ENCODE measurements at places on chromosomes 4 and X.
A peak's percentile ranks its signal among the peaks of the same experiment; 100 is the strongest.

GRCh38 chr4:152165146-152165545 lies 370.7 kb downstream of the FBXW7 start:
- DNase-seq: no peak

- peak; percentile 47 for DNase-seq
These were observed 52.7 kb upstream of the ZCCHC13 start for GRCh38 chrX:74251006-74251930.

GRCh38 chrX:25015486-25016360 lies at the start of gene ARX:
TSS of gene ARX (minus strand) at chrX:25015965. CDS start at chrX:25015737, 228 bp downstream.
- DNase-seq: no peak

DNA sequence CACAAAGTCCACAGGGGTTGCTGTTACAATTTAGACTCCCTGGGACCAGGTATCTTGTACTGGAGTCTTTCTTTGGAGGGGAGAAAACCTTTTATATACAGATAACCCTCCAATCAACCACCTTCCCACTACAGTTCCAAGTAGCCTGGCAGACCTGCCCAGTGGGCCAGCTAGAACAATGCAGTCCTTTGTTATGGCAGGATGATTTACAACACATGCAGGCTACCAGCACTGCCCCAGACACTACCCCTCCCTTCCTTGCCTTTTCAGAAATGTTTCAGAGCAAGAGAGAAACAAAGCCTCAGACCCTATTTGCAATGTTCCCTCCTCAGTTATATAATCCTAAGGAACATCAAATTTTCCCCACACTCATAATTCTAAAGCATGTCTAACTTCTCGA lies 11.1 kb downstream of the RASL11B start:
- no peak for DNase-seq

GRCh38 chrX:134670134-134670924 lies 12.1 kb upstream of the PLAC1 start:
- peak; percentile 89 for DNase-seq

DNA sequence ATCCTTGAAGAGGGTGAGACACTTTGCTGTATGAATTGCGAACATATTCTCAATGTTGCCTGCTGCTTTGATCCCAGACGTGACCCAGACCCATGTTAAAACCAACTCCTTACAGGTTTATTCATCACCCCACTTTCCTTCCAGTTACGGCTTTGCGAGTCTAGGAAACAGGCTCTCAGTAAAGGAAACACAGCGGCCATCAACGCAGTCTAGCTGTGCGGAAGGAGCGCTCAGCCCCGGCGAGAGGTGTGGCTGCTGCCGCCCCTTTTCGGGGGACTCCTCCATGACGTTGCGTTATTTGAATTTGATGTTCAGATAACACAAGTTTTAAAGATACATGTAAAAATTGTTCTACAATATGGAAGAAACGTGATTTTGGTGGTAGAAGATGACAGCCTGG lies 206.4 kb upstream of the FAT1 start:
- no peak for DNase-seq

DNA sequence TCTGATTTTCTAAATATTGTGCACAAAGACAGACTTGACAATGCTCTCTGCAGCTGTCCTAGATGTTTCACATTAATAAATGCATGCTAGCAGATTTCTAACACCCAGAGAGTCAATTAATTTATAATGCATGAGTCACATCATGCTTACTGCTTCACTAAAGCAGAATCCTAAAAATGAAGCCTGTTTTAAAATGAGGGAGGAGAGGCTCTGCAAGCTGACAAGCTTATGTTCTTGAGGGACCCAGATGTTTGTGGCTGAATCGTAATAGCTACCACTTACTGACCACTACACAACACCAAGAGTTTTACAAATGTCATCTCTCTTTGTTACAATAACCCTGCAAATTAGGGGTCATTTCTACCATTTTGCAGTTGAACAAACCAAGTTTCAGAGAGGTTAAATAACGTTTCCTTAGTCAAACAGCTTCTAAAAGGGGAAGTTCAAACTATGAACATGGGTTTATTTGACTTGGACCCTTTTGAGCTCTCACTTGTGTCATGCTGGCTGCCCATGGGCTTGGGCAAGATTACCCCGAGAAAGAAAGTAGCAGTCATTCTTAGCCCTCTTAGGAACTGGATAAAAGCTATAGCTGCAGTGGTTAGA lies 262.7 kb upstream of the ETNPPL start:
- no peak for DNase-seq

DNA sequence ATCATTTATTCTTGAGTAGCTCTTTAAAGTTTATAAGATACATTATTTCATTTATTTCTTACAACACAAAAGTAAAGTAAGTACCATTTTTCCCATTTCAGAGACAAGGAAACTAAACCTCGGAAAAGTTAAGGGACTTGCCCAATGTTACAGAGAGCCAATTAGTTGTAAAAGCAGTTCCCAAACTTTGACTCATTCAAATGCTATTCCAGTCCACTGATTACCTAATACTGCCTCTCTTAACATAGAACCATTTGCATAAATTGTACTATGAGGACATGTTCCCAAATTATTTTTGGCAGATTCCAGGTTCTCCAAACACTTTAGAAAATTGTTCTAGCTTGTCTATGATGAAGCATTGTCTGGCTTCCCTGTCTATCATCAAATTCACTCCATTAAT lies 45.6 kb upstream of the GRIA3 start:
- no peak for DNase-seq

- DNase-seq: no peak
These were observed 5.9 kb downstream of the MRFAP1L1 start for GRCh38 chr4:6703786-6704185.

- DNase-seq: no peak
These were observed 241.4 kb upstream of the ANXA3 start for GRCh38 chr4:78310007-78310739.

GRCh38 chr4:163967263-163967662 lies 472.8 kb downstream of the TMA16 start:
- no peak for DNase-seq

- peak; percentile 78 for DNase-seq
These were observed 22.6 kb downstream of the SLC25A4 start for GRCh38 chr4:185165605-185166063.

GRCh38 chrX:94662689-94663088 lies 988.7 kb downstream of the FAM133A start:
- DNase-seq: no peak

- DNase-seq: no peak
These were observed 204.8 kb downstream of the PDGFC start for GRCh38 chr4:156766846-156767245.

DNA sequence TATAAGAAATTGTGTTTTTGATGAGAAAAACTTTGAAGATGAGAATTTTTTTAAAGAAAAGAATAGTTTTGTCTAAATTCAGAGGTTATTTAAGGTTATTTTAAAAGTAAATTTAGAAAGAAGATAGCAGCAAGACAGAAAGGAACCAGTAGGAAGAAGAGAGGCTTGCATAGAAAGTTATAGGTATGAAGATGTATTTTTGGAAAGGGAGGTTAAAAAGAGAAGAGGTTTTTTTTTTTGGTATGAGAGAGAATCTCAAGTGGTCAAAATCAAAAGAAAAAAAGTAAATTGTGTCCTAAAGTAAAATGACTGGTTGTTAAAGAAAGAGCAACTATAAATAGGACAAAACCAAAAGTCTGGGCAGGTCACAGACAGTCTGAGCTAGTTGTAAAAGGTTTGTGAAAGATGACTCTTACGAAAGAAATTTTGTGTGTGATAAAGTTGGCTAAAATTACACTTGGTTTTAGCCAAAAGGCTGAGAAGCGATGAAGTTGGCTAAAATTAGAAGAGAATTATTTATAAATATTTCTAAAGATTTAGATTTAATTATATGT lies 16.4 kb upstream of the EIF4E start:
- DNase-seq: no peak

- peak; percentile 47 for DNase-seq
These were observed 12.2 kb upstream of the VMA21 start for GRCh38 chrX:151384807-151385206.

Data from H4 (cell line).